Putamen (tissue), 1 donor: ENCODE measurements at places on chromosomes 2 and 18.

GRCh38 chr2:234038076-234038802 is 12.3 kb upstream of the SPP2 start:
- DNase-seq: no peak

DNA sequence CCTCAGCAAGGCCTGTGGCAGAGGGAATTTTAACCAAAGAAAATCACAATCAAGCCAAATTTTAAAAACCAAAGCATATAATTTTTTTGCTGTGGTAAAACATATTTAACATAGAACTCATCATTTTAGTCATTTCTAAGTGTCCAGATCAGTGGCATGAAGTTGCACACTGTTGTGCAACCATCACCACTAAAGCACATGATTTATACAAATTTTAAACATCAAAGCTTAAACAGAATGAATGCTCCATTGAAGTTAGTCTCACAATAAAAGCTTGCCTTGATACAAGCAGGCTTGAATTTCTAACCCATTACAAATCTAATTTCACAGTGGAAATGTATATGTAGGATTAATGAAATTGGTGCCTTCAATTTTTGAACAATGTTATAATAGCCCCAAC is 31.2 kb downstream of the FTCDNL1 start:
- no peak for DNase-seq

- DNase-seq: no peak
These were observed 276.7 kb downstream of the CALCRL start for GRCh38 chr2:187171318-187171717.

- no peak for DNase-seq
These were observed 488.0 kb upstream of the ZEB2 start for GRCh38 chr2:145007960-145008263.

GRCh38 chr2:78077633-78078032 is 555.5 kb upstream of the LRRTM4 start:
- no peak for DNase-seq

DNA sequence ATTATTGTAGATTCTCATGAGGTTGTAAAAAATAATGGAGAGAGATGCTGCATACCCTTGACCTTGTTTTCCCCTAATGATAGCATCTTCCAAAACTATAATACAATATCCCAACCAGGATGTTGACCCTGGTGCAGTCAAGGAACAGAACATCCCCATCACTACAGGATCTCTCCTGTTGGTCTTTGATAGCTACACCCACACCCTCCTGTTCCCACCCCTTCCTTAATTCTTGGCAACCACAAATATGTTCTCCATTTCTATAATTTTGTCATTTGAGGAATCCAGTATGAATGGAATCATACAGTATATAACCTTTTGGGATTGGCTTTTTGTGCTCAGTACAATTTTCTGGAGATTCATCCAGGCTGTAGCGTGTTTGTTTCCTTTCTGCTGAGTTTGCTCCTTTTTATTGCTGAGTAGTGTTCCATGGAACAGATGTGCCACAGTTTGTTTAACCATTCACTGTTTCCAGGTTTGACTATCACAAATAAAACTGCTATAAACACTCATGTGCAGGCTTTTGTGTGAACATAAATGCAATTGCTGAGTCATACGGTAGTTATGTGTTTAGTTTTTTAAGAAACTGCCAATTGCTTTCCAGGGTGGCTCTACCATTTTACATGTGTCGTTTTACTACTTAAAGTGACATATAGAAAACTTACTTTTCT is 22.2 kb downstream of the MCFD2 start:
- DNase-seq: no peak

DNA sequence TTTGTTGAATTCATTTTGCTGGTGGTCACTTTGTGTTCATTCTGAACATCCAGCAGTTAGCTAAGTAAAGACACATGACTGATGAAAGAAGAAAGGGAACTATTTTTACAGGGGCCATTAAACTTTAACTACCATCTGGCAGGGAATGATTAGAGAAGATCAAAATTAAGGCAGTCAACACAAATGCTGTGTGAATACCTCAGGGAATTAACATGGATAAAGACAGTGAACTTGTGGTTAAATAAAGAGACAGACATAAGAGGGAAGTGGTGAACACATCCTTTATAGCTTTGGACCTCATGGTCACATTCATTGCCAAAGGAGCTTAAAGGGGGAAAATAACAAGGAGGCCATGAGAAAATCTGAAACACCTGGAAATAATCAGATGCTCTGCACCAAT is 52.6 kb upstream of the ATP5MC3 start:
- DNase-seq: no peak

GRCh38 chr18:74472312-74472711 is 15.2 kb upstream of the DIPK1C start:
- no peak for DNase-seq

DNA sequence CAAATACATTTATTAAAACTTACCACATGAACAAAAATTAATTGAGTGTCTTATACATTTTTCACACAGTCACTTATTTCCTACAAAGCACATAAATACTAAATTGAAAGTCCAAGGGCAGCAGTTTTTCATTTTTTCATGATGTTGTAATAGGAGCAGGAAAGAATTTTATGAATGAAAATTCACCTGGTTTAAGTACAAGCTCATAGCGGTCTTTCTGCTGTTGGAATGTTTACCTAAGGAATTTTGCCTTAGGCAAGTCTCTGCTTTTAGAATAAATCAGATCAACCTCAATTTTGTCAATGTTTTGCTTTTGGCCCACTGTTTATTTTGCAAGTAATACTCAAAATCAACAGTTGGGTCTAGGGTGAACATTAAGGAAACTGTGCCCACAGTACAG is 40.0 kb downstream of the ETAA1 start:
- DNase-seq: no peak

GRCh38 chr2:16031058-16031847 is 90.9 kb downstream of the MYCN start:
- DNase-seq: peak; percentile 69

DNA sequence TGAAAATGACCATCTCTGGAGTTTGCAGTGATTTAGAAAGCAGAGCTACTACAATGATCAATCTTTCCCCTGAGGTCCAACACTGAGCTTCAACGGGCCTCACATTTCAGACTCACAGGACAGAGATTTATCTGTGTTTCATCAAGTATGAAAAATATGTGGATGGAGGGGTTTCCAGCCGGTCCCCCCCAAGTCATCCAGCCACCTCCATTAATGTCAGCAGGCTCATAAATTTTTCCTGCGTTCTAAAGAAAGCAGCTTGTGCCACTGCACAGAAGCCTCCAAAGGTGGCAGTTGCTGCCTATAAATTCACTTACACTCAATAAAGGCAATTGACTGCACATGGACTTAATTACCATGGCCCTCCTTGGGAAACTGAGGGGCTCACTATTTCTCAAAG is 117.4 kb upstream of the ACKR3 start:
- DNase-seq: no peak

- DNase-seq: no peak
These were observed 39.2 kb downstream of the ME2 start for GRCh38 chr18:50918153-50918552.

DNA sequence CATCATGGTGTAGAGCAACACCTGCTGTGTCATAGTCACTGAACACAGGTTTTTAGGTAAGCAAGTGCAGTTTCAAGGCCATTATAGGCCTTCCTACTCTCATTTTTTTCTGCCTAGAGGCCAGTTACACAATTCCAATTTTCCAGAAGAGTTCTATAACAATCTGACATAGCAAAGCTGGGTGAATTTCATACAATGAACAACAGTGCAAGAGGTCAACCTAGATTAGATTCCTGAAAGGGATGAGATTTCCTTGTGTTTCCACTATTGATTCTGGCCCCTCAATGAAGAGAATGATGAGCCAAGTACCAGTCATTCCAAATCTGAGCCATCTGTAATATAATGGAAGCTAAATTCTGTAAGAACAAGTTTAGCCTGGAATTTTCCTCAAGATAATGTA is 15.3 kb upstream of the CD28 start:
- DNase-seq: no peak

- DNase-seq: no peak
These were observed 90.9 kb downstream of the COL5A2 start for GRCh38 chr2:189088591-189089205.

GRCh38 chr2:120436885-120437603 is 91.1 kb downstream of the INHBB start:
- no peak for DNase-seq
